ENCODE measurements at places on chromosomes 7 and 10.

- DNase-seq, result no peak
These were observed 38.2 kb downstream of the LYZL1 start for GRCh38 chr10:29326886-29327745.

DNA sequence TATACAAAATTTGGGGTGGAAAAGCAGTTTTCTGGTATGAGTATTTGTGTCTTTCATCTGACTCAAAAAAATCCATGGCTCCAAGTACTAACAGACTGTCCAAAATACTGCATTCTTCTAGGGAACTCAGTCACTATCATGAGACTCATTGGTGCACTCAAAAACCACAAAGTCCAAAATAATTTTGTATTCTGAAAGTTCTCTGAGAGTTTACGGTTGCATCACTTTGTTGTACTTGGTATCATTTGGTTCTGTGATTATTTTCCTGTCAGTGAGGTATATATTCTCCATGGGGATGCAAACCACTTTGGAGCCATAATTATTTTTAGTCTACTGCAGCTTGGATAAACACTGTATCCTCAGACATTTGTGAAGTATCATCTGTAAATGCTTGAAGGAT, 28.0 kb upstream of the CABCOCO1 start:
- DNase-seq, result no peak

DNA sequence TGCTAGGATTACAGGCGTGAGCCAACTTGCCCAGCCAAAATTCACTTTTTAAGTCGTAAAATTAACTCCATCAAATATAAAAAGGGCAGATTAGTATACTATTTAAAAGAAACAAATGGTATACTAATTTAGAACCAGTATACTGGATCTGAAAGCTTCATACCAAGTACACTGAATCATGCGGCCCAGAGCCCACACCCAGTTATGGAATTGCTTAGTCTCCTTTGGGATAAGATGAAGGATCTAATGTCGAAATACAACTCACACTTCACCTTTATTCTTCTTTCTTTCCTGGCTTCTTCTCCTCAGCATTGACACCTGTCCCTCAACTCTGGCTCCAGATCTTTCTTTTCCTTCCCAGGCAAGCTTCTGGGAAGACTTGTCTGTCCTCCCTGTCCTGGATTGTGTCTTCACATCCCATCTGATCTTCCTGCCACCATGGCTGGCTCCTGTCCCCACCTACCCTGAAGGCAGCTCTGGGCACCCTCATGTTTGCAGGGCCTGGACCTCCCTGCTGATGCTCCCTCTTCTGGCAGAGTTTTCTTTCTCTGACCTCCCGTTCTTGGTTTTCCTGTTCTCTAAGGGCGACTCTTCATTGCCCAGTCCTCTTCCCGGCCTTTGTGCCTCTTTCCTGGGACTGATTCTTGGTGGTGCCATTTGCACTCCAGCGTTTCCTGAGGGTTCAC, 57.8 kb upstream of the CTBP2 start:
- DNase-seq, result no peak

- no peak for DNase-seq
These were observed 330.8 kb downstream of the PCDH15 start for GRCh38 chr10:54470324-54470631.

DNA sequence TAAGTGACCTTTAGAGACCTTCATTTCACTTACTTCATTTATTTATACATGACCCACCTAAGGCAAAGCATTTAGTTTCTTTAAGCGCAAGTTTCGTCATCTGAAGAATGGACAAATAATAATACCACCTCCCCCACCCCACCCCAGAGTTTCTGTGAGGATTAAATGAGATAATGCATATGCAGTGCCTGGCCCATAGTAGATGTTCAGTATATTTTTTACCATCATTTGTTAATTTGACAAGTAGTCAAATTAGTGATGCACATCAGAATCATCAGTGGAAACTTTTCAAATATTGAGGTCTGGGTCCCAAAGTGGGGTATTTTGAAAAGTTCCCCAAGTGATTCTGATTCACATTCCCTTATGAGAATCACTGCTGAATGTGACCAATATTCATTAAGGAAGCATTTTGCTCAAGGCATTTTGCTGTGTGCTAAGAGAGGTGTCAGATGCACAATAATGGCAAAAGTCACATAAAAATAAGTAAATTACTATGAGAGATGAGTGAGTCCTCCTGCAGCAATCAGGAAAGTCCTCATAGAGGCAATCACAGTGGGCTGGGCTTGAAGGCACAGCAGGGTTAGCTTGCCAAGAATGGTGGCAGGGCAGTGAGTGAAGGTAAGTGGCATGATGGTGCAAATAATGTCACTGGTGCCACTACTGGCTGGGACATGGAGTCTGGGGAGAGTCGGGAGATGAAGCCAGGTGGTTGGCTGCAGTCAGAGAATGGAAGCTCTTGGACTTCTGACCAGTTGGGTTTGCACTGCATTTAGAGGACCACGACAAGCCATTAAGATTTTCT, 244.1 kb downstream of the PTEN start:
- no peak for DNase-seq

Measured in stimulated activated CD4-positive, alpha-beta T cell treated with anti-CD3 and anti-CD28 coated beads, Interleukin-15, amount 100 ng/mL, for 48 hours (primary cell).